IMR-90 (cell line): ENCODE measurements at places on chromosomes 3 and 15. TPM values are rescaled to one million over a fixed set of nuclear protein-coding genes. Genes with fewer than 3 reads are reported as not detected.
A peak's percentile ranks its signal among the peaks of the same experiment; 100 is the strongest.

SAMD7 gene
- total RNA-seq, result not detected in 2 replicates

VPS39 gene
- 52.2 and 56.9 TPM in 2 replicates for total RNA-seq

MUC13 gene
- not detected in 2 replicates for total RNA-seq

STAB1 gene
- total RNA-seq, result not detected in 2 replicates

EFCC1 gene
- not detected in 2 replicates for total RNA-seq

FETUB gene
- not detected in 2 replicates for total RNA-seq

GPR87 gene
- 0.28 and 0.36 TPM in 2 replicates for total RNA-seq

- no peaks in the 10 kb centered on the region for H3K4me1 ChIP-seq
- H3K27me3 ChIP-seq, result no peaks in the 10 kb centered on the region
- no peak overlapping the region for H3K27ac ChIP-seq
- no peaks in the 10 kb centered on the region for H3K36me3 ChIP-seq
Measured at GRCh38 chr3:135260025-135260424, 465.0 kb downstream of the EPHB1 start.

GRCh38 chr3:43747641-43748040 is 56.9 kb downstream of the ABHD5 start:
- peaks cover 20% of the 10 kb centered on the region for H3K4me1 ChIP-seq
- H3K27me3 ChIP-seq, result no peaks in the 10 kb centered on the region
- peak overlapping the region; percentile 65 for H3K27ac ChIP-seq
- no peak overlapping the region for H3K4me3 ChIP-seq

- H3K27ac ChIP-seq, result no peak overlapping the region
- no peaks in the 10 kb centered on the region for H3K4me1 ChIP-seq
- no peak for DNase-seq
- no peaks in the 10 kb centered on the region for H3K27me3 ChIP-seq
Measured at GRCh38 chr3:100455841-100456550, 36.4 kb upstream of the TMEM45A start.

GRCh38 chr3:188339410-188340295 is 185.7 kb downstream of the LPP start:
- peaks cover 5% of the 10 kb centered on the region; the same call in 1 of the 2 replicates for H3K36me3 ChIP-seq
- H3K4me3 ChIP-seq, result no peak overlapping the region
- DNase-seq, result no peak
- no peaks in the 10 kb centered on the region for H3K27me3 ChIP-seq

GRCh38 chr3:146308682-146309081 is 57.8 kb upstream of the PLSCR4 start:
- H3K4me1 ChIP-seq, result peaks cover 6% of the 10 kb centered on the region; the same call in 1 of the 2 replicates
- H3K4me3 ChIP-seq, result no peak overlapping the region
- peak overlapping the region; percentile 9; the same call in 1 of the 2 replicates for H3K27ac ChIP-seq
- H3K27me3 ChIP-seq, result no peaks in the 10 kb centered on the region
- DNase-seq, result peak; percentile 85
- H3K36me3 ChIP-seq, result no peaks in the 10 kb centered on the region

GRCh38 chr3:52021489-52022268 is 26.0 kb upstream of the RPL29 start:
- no peaks in the 10 kb centered on the region for H3K36me3 ChIP-seq
- peaks cover 10% of the 10 kb centered on the region for H3K4me1 ChIP-seq
- DNase-seq, result no peak
- H3K4me3 ChIP-seq, result no peak overlapping the region
- H3K27me3 ChIP-seq, result no peaks in the 10 kb centered on the region

DNA sequence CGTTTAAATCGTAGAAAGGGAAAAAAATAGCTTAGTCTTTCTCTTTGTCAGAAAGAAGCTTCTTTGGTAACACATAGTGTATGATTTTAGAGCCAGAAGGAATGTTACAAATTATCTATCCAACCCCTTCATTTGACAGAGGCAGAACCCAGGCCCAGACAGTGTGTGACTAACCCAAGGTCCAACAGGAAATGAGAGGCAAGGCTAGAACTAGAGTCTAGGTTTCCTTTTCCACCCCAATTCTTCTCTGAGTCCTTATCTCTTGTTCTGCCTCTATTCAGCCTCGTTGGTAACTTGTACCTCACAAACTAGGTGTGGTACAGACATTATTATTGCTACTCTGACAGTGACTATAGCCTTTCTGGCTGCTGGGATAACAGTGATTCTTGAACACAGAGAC is 39.3 kb downstream of the QTRT2 start:
- H3K4me1 ChIP-seq, result peaks cover 3% of the 10 kb centered on the region; the same call in 1 of the 2 replicates
- no peak overlapping the region for H3K4me3 ChIP-seq
- DNase-seq, result no peak
- no peaks in the 10 kb centered on the region for H3K36me3 ChIP-seq
- no peaks in the 10 kb centered on the region for H3K27me3 ChIP-seq

DNA sequence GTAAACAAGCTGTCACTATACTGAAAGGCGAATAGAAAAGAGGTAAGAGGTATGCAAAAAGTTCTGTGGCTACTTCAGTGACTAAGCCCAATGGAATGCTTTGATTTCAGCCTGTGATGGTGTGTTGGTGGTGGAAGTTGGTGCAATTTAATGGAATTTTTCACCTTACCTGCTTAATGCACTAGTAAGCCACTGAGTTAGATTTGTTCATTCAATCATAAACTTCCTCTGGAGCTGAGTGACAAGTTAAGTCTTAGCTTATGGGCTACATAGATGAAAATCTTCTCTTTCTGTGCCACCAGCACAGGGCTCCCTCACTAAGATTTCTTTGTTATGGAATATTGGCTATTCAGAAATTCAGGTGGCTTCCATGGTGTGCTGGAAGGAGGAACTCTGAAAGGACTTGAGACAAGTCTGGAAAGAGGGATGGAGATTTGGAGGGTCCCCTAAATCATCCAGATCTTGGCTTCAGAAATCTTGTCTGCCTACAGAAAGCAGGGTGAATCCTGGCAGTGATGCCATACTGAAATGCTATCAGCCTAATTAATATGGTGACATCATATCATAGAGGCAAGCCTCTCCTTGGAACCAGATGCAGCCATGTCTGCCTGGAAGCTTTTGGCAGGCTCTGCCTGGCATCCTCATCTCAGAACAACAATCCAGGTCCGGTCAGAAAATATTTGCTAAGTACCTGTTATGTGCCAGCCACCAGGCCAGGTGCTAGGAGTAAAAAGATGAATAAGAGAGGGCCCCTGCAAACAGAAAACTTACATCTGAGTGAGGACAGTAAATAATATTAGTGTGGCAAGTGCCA is 8.1 kb upstream of the GAP43 start:
- no peak overlapping the region for H3K27ac ChIP-seq
- H3K36me3 ChIP-seq, result no peaks in the 10 kb centered on the region
- DNase-seq, result peak; percentile 11
- H3K4me1 ChIP-seq, result no peaks in the 10 kb centered on the region

DNA sequence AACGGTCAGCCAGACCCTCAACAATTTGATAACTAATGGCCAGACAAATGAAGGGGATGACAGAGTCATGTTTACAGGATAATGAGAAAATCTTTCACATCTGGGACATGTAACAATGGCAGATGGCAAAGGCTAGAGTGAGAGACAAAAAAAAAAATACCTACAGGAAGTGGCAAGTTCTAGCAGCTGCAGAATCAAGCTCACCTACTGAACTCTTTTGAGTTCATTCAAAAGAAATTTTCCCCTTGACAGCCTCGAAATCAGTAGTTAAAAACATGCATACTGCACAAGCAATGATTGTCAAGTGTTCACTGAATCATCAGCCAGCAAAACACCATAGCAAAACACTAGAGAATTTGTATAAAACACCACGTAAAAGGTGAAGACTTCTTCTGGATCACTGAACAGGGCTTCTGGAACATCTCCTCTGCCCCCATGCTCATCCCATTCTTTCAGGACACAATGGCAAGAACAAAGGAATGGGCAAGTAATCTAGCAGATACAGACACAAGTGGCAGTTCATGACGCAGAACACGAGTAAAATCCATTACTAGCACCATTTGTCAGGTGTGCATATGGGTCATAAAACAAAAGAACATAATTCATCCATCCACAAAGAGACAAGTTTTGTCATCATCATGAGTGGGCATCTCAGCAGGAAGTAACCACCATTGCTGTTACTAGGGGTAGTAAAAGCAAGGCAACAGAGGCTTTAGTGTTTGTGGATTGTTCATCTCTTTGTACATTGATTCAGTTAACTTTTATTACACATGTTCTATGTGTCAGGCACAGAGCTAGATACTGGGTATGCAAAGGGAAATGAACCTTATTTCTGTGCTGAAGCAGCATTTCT is 13.8 kb upstream of the KCNMB2 start:
- H3K4me1 ChIP-seq, result no peaks in the 10 kb centered on the region
- no peaks in the 10 kb centered on the region for H3K36me3 ChIP-seq
- H3K4me3 ChIP-seq, result no peak overlapping the region

DNA sequence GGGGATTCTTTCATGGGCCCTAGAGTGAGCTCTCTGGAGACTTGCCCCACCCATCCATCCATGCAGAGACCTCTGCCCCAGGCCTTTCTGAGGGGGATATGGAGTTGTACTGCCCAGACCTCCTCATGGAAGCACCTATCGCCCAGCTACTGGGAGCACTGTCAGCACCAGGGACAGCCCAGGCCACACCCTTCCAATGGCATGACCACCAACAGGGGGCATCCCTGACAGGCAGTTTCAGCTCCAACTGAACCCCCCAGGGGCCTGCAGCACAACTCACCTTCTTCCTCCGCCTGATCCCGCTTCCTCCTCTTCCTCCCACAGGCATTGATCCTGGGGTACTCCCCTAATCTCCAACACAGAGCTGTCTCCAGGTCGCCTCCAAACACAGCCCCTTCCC is 21.8 kb downstream of the MRPS11 start:
- no peak overlapping the region for H3K27ac ChIP-seq
- no peak overlapping the region for H3K4me3 ChIP-seq
- no peaks in the 10 kb centered on the region for H3K27me3 ChIP-seq
- no peaks in the 10 kb centered on the region for H3K36me3 ChIP-seq
- DNase-seq, result no peak
- H3K4me1 ChIP-seq, result no peaks in the 10 kb centered on the region

DNA sequence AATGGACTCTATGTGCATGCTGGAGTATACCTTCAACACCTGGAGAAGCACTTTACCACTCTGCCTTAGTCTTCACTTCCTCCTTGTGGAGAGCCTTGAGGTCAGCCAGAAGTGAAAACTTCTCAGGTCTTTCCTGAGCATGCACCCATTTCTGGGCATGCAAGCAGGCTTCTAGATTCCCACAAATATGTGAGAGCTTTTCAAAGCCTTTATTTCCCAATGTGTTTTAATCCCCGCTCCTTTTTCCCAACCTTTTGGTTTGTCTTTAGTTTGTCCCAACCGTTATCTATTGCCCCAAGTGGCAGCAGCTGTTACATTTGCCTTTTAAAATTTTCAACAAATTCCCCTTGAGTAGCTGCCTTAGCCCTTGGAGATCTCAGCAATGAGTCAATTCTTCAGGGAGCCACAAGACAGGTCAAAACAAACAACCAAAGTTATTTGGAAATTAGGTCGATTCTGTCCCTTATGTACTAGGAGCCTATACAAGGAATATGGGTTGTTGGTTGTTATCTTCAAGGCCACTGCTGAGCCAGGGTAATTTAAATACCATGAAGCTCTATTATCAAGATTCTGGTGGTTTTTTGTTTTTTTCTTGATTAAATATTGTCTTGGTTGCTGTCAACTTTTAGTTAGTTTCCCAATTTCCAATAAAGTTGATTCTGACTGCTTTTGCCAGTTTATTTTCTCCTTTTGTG is 44.4 kb downstream of the LSM3 start:
- H3K4me1 ChIP-seq, result peaks cover 21% of the 10 kb centered on the region
- no peak for DNase-seq
- H3K4me3 ChIP-seq, result no peak overlapping the region
- H3K36me3 ChIP-seq, result no peaks in the 10 kb centered on the region

- no peak overlapping the region for H3K27ac ChIP-seq
- no peaks in the 10 kb centered on the region for H3K27me3 ChIP-seq
- H3K4me1 ChIP-seq, result no peaks in the 10 kb centered on the region
- H3K36me3 ChIP-seq, result no peaks in the 10 kb centered on the region
Measured at GRCh38 chr3:115232167-115232566, 85.1 kb upstream of the ZBTB20 start.

DNA sequence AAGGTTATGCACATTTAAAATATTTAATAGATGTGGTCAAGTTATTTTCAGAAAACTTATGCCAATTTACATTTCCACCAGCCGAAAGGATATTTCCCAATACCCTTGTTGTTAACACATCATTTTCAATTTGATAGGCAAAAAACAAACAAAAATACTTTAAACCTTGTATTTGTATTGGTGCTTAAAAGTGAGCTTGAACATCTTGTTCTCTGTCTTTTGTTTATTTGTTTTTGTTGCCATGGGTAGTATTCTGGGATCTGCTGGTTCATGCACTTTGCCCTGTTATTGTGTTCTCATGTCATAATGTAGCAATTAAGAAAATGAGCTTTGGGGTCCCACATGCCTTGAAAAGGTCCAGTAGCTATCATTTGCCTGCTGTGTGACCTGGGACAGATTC is 191.4 kb downstream of the LRTM1 start:
- H3K4me1 ChIP-seq, result no peaks in the 10 kb centered on the region
- H3K36me3 ChIP-seq, result no peaks in the 10 kb centered on the region
- H3K4me3 ChIP-seq, result no peak overlapping the region
- no peak for DNase-seq
- peaks cover 1% of the 10 kb centered on the region; the same call in 1 of the 2 replicates for H3K27me3 ChIP-seq

DNA sequence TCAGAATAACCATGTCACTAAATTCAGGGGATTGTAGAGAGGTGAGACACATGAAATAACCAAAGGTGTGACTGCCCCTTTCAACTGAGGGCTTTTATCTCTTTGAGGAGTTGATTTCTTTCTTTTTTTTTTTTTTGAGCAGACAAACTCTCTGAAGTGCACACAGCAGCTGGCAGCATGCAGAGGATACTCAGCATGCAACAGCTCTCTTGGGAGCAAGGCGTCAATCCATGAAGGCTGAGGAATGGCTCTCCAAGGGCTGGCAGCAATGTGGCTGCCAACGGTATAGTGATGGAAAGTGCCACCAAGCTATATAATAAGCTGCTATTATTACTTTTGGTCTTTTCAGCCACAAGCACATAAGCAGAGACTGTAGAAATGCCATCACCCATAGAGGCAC is 226.7 kb upstream of the FEZF2 start:
- DNase-seq, result no peak
- H3K27ac ChIP-seq, result no peak overlapping the region
- no peak overlapping the region for H3K4me3 ChIP-seq

DNA sequence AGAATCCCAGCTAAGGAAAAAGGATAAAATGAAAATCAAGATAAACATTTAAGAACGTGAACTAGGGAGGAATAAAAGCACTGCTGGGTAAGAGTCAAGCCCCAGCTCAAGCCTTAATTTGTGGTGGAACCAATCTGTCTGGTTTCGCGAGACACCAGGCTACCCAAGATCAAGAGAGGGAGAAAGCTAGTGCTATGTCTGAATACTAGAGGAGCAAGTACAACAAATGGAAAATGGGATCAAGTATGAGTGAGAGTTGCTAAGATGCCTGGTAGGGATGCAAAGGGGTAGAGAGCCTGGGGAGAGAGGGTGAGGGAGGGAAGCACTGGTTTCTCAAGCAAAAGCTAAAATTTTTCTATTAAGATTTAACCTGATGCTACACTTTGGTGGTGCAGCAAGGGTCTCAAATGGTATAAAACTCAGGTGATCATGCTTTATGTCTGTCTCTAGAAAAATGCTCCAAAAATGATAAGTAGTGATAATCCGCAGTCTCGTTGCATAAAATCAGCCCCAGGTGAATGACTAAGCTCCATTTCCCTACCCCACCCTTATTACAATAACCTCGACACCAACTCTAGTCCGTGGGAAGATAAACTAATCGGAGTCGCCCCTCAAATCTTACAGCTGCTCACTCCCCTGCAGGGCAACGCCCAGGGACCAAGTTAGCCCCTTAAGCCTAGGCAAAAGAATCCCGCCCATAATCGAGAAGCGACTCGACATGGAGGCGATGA is 1.7 kb upstream of the SETD5 start:
- no peak for DNase-seq
- peaks cover 17% of the 10 kb centered on the region for H3K36me3 ChIP-seq
- H3K27ac ChIP-seq, result peak overlapping the region; percentile 96
- peaks cover 3% of the 10 kb centered on the region; the same call in 1 of the 2 replicates for H3K4me1 ChIP-seq
- no peaks in the 10 kb centered on the region for H3K27me3 ChIP-seq
